HT1080 (cell line): ENCODE measurements at places on chromosomes 7 and 10.

DNA sequence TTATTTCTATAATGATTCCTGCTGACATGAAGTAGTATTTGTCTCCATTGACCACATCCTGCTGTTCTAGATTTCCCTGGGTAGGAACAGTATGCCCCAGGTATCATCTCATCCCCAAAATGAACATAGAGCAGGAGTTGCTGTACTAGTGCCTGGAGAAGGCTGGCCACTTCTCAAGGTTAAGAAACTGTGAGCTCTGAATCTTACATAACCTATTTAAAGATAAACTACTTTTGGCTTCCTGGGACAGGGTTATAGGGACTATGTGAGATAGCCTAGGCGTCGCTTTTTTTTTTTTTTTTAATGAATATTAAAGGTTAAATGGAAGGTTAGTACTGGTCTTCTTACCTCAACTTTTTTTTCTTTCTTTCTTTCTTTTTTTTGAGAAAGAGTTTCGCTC is 103.0 kb downstream of the LRRC4 start:
- DNase-seq, result no peak

GRCh38 chr10:49280001-49280408 is 19.0 kb upstream of the C10orf71 start:
- DNase-seq, result peak; percentile 94

DNA sequence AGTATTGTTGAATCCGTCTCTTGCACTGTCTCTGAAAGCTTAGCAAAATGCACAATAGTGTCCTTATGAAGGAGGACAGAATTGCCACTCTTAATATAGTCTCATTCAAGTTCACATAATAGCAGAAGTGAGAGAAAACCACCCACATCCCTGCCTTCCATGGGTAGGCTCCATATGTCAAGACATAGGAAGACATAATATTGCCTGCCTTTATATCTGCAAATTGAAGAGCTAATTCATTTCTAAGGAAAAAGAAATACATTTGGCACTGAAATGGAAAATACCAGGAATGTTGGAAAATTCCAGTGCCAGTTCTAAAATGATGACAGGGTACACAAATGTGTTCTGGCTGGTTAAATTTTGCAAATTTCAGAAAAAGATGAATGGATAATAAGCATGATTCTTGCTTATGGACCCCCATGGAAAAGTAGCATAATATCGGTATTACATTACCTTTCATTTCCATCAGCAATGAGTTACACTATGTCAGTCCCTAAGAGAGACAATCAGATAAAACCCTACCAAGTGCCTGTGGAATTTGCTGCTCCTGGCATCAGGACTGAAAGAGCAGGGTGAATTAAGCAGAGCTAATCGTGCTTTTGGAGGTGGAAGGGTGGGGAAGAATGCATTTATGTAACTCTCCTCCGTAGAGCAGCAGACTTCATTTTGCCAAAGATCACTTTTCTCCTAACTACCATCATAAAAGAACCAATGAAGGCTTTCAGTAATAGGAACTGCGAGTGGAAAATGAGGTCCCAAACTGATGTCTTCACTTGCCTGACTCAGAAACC is 312.6 kb downstream of the FGFR2 start:
- DNase-seq, result no peak

DNA sequence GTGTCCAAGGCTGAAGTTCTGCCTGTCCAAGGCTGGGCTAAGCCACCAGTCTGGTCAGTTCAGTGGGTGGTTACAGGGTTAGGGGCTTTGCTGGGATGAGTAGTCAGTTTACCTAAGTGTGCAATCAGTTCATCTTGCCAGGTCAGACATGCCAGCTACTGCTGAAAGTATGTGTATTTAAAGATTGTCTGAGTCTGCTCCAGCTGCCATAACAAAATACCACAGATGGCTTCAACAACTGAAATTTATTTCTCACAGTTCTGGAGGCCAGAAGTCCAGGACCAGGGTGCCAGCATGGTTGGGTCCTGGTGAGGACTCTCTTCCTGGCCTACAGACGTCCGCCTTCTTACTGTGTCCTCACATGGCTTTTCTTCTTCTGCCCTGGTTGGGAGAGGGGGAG is 52.4 kb upstream of the TNS3 start:
- DNase-seq, result no peak

DNA sequence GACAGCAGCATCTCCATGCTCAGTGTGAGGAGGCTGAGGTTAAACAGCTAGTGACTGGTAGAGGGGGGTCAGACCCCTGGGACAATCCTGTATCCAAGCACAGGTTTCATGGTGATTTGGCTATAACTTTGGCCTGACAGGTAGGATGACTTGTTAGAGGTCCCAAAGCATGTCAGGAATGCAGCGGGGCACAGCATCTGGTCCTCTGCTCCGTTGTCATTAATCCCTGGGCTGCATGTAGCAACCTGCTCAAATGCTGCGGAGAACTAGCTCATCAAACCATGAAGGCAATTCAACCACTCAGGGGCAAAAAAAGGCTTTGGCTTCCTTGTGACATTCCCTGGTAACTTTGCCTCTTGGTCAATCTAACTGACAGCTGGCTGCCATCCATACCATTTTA is 26.8 kb downstream of the WNT2 start:
- DNase-seq, result no peak

- no peak for DNase-seq
Observed at GRCh38 chr10:53701213-53701612, 928.6 kb upstream of the MBL2 start.

- DNase-seq, result no peak
Observed at GRCh38 chr10:100718197-100718742, 27.1 kb upstream of the PAX2 start.

- DNase-seq, result peak; percentile 13
Observed at GRCh38 chr7:139651308-139651707, 126.5 kb downstream of the HIPK2 start.

GRCh38 chr7:97133159-97133558 is 15.7 kb downstream of the SDHAF3 start:
- no peak for DNase-seq

DNA sequence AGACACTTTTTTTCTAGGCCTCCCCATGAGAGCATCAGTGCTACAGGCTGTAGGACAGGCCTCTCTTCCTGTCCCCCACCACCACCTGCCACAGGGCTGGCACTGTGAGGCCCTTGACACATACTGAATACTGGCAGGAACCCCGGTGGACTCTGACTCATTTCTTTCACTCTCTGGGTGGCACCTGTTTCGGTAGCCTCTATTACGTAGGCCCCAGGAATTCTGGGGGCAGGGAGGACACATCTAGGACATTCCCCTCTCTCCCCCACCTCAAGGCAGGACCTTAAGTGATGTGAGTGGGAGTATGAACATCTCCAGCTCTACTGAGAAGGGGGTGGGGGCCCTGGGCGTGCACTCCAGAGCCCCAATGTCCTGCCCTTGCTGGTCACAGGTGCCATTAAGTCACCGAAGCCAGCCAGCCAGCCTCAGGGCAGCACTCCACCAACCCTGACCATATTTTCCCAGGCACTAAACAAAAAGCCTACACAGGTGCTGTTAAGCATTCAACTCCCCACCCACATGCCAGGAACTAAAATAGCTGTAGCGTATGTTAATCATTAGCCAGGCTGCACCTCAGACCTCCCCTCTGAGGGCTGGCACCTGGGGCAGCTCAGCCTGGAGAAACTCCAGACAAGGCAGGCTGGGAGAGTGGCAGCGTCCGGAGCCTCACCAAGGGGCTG is 8.9 kb downstream of the ANXA11 start:
- DNase-seq, result peak; percentile 67

DNA sequence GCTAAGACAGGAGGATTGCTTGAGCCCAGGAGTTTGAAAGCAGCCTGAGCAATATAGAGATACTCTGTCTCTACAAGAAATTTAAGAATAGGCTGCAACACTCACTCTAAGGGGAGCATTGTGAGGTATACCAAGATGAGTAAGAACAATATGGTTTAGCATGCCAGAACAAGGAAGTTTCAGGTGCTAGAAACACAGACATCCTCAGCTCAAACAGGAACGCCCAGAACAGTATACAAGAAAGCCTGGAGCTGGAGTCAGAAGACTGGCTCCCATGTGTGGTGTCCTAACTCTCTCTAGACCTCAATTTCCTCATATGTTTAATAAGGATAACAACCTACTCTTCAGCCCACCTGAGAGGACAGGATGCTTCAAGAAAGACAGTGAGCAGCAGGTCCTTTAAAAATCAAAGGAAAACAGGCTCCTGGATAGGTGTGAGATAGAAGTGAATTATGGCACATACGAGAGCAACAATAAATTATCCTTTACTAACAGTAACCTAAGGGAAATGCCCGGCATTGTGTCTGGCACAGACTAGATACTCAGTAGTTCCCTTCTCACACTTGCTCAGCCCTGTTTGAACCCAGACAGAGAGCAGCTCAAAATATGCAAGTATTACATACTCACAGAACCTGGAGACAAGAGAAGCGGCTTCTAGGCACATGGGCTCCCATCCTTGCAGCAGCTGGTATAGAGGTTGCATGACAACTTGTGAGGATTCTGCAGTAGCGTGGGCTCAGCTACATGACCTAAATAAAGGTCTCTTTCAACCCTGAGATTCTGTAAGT is 45.4 kb downstream of the KAT6B start:
- DNase-seq, result no peak

DNA sequence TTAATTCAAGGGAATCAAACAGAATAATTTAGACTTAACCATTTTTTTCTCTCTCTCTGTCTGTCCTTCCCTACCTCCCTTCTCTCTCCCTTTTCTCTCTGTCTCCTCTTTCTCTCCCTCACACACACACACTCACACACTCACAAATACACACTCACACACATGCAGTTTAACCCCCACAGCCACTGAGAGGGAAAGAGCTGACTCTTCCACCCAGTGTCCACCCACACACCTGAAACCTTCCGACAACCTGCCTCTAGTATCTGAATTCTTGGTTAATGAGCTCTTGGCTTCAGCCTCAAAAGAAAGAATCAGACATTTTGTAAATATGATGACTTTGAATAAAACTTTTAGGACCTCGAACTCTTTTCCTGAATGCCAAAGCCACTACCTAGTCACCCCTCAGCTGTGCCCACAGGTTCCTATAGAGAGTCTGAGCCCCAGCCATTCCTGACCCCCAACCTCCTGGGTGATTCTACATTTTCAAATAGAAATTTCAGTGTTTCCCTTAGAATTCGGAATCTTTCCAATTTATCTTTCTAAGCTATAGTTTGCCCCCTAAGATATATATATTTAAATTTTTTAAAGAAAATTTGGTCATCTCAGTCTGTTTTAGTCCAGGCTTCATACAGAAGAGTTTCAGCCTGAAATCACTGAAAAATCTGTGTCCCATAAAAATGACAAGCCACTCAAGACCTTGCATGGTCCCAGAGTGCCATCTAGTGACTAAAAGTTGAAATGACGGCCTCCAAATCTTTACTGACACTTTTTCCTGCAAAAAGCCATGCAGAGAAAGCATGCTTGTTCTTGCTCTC is 202.8 kb downstream of the IPMK start:
- DNase-seq, result peak; percentile 63

- peak; percentile 20 for DNase-seq
Observed at GRCh38 chr7:141956084-141956483, 9.3 kb upstream of the CLEC5A start.

- peak; percentile 69 for DNase-seq
Observed at GRCh38 chr10:73889014-73889413, 14.7 kb upstream of the CAMK2G start.

DNA sequence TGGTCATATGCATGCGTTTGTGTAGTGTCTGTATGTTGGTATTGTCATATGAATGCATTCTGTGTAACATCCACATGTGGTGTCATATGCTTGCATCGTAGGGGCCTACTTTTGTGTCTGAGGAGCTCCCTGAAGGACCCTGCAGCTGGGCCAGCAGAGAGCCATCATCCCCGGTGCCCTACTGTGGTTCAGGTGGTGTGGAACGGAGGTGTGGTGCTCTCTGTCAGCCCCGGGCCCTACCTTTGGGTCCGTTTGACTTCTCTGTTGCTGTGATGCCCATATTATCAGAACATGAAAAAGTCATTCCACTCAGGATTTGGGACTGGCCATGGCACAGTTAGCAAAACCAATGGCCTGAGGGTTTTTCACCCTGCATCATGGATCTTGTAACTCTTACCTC is 217.9 kb downstream of the ADARB2 start:
- DNase-seq, result no peak

GRCh38 chr7:155234158-155234492 is 63.6 kb upstream of the INSIG1 start:
- DNase-seq, result no peak

DNA sequence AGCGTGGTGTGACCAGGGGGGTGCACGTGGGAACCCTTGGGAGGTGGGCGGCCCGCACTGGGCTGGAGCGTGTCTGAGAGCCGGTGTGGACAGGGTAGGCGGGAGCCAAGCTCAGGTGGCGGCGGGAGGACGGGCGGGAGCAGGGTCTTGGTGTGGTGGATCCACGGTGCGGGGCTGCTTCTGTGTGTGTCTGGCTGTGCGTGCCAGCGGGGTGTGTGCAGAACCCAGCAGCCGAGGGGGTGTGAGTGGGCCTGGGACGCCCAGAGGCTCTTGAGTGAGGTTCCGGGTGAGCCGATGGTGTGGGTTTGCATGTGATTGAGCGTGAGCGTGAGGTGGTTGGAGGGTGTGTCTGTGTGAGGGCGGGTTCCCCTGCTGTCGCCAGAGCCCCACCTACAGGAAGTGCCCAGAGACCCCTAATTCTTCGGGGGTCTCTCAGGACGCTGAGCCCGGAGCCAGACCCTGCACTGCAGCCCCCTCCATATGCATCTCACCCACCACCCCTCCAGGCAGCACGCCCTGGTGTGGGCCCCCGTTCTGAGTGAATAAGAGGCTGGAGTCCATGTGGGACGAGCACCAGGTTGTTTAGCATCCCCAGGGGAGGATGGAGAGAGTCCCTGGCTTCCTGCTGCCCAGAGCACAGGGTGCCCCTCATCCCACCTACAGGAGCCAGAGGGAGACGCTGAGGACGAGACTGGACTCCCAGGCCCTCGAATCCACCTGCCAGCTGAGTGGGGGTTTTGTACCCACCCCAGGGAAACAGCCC is 78.2 kb downstream of the ELFN1 start:
- no peak for DNase-seq

- DNase-seq, result no peak
Observed at GRCh38 chr10:62323751-62324150, 50.4 kb upstream of the ZNF365 start.

DNA sequence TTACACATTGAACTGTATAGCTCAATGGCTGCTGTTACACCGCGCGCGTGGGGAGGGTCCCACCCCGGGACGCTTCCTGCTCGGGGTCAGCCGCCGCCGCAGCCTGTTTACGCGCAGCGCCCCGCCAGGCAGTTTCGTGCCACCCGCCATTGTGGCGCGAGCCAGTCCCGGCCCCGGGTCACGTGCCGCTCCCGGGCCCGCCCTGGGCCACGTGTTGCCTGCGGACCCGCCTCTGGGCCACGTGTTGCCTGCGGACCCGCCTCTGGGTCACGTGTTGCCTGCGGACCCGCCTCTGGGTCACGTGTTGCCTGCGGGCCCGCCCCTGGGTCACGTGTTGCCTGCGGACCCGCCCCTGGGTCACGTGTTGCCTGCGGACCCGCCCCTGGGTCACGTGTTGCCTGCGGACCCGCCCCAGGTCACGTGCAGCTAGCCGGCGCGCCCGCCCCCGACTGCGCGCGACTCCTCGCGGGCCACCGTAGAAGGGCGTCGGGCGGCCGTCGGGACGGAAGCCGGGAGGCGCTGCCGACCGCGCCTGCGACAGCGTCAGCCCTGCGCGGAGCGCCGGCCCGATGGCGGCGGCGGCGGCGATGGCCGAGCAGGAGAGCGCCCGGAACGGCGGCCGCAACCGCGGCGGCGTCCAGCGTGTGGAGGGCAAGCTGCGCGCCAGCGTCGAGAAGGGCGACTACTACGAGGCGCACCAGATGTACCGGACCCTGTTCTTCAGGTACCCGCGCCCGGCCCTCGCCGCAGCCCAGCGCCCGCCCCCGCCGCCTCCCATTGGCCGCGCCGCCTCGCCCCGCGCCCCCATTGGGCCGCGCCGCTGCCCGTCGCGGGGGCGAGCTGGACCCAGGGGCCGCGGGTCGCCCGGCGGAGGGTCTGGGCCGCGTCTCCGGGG is at the start of gene GET4:
TSS of gene GET4 (plus strand) at position 478 of the 895 bp plus-strand sequence. CDS start at position 570, 92 bp downstream.
- peak; percentile 85 for DNase-seq
